Gastrocnemius medialis (tissue), 4 donors: ENCODE measurements at places on chromosomes 12 and 14.

DNA sequence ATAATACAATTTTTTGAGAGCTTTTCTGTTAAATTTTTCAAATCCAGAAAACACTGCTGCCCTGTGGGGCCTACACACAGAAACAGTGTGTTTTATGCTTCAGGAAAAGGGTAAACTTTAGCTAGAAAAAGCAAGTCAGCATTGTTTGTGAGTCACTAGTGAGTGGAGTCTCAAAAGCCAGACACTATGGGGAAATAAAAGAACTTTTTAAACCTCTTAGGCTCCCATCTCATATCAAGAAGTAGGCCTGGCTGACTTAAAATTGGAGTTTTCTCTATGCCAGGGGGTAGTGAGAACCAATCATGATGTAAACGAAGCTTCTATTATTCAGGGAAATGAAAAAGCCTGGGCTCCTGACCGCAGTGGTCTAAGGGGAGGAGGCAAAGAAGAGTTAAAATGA lies 12.6 kb downstream of the GPR65 start:
- DNase-seq, result no peak

GRCh38 chr14:105203701-105204100 lies 22.6 kb upstream of the NUDT14 start:
- DNase-seq, result no peak

DNA sequence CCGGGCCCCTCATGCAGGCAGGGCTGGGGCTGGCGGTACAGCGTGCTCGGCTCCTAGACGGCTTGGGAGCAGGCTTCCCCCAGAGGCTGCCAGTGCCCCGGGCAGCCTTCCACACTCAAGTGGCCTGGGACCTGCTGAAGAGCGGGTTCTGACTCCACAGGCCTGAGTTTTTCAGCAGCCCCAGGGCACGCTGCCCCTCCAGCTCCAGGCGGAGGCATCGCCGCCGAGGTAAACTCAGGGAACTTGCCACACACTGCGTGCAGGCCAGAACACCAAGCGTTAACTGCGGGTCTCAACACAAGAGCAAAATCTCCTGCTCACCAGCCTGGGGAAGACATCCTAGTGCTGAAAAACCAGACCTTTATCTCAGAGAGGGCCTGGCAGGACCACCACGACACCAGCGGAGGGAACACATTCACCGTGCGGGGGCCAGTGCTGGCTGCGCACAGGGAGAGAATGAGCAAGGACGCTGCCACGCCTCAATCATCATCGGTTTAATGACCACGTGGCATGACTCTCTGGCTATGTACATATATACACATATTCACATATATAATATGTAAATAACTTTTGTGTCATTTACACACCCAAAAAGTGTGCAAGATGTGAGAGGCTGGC lies 21.3 kb downstream of the PSMC1 start:
- DNase-seq, result no peak

- peak; percentile 83 for DNase-seq
Observed at GRCh38 chr12:6867413-6868210, at the start of gene TPI1. TPI1 (plus strand) TSS chr12:6867531; CDS start chr12:6867567, 36 bp downstream.

- no peak for DNase-seq
Observed at GRCh38 chr14:97538749-97539410, 741.7 kb downstream of the VRK1 start.

DNA sequence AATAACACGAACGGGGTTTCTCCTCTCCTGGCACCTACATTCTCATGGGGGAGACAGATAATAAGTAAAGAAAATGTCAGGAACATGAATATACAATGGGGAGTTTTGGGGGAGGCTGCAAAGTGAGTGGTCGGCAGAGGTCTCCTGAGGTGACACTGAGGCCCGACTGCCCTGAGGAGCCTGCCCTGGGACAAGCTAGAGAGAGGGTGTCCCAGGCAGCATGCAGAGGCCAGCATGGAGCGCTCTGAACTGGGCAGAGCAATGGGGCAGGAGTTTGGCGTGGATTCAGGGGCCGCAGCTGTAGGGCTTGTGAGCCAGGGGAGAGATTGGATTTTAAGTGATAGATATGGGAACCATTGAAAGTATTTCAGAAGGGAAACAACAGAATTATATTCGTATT lies 320.5 kb downstream of the CACNA1C start:
- no peak for DNase-seq

DNA sequence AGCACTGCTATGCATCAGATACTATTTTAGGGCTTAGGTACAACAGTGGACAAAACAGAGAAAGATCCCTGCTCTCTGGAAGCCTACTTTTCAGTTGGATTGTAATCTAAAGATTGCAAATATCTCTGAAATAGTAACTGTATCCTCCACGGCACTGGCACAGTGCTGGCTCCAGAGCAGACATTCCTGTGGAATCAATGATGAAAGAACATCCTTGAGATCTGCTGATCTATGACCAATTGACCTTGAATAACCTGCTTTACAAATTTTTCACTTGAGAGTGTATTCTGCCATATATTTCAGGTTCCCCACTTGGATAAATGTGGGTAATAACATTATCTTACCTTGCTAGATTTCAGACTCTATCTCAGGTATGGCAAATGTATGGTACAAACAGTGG lies 3.2 kb downstream of the STAB2 start:
- DNase-seq, result no peak

DNA sequence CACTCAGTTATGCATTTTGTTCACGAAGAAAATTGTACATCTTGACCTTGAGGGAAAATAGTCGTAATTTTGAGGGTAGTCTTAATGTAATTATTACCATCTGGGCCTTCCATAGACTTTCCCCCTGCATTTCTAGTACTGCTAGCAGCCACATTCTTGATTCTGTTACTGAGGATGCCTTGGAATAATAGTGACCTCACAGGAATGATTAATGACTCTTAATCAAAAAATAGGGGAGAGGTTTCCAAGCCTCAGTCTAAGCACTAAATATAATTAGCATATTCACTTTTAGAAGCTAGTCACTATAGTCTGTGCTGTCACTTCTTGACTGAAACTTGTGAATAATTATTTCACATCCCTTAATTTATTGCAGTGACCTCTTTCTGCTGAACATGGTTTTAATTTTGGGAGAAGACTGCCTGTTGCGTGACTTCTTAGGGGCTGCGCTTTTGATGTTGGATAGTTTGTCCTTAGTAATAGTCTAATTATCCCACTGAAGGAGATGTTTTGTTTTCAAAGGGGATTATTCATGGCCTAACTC lies 400.5 kb downstream of the ADAMTS20 start:
- no peak for DNase-seq

DNA sequence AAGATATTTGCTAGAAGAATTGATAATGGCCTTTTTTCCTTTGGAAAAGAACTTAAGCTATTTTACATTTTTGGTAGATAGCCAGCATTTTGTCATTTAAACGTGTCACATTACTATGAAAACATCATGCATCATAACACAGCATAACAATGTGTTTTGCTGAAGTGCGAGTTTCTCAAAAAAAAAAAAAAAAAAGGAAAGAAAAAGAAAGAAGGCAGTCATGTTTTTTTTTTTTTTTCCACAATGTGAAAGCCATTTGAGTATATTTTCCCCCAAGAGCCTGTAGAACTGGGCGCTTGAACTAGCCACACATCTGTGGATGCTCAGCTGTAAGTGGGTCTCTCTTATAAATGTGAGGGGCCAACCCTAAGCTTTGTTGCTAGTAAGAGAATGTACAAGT lies 300.1 kb downstream of the AKAP6 start:
- no peak for DNase-seq

DNA sequence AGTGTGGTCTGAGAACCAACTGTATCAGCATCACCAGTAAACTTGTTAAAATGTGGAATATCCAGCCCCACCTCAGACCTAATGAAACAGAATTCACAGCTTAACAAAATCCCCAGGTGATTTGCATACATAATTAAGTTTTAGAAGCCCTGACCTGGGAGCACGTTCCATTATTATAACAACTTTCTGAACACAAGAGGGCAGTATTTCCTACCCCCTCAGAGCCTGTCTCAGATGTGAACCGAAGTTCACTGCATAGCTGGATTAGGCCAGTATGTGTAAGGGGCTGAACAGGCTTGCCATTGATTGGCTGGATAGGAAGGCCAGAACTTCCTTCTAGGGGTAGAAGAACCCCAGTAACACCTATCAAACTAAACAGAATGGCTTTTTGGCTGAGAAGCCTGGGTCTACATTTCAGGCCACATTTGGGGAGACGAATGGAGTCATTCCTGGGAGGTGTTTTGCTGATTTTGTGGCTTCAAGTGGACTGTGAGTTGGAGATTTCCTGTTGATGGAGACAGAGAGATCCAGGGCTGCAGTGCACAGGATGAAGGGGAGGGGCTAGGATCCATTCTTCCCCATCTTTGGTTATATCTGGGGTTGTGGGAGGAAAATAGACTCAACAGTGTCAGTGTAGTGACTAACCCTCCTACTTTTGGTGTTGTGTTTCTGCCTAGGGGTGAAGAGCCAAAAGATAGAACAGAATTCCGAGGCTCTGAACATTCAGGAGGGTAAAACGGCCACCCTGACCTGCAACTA lies 94.7 kb upstream of the OR4E1 start:
- DNase-seq, result no peak

DNA sequence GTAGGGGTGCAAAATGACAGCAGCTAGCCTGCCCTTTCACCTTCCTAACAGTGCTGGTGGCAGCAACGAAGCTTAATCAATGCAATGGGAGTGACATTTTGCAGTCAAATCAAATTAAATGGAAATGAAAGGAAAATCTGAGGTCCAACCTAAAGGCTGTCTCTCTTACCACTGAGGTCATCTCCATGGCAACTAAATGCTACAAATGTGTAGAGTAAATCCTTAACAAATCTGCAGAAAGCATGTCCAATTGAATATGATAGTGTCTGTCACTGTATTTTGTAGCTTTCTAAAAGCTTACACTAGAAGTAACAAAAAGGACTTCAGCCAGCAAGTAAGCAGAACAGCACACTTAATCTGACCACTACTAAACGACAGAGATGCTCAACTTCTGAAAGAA lies 488.8 kb downstream of the BCAT1 start:
- DNase-seq, result no peak
